ENCODE measurements at places on chromosomes 11 and 22. TPM values are rescaled to one million over a fixed set of nuclear protein-coding genes. Genes with fewer than 3 reads are reported as not detected.

CHEK1 gene
- polyA plus RNA-seq, result 26.8 TPM

ESAM gene
- 59.4 TPM for polyA plus RNA-seq

DNA sequence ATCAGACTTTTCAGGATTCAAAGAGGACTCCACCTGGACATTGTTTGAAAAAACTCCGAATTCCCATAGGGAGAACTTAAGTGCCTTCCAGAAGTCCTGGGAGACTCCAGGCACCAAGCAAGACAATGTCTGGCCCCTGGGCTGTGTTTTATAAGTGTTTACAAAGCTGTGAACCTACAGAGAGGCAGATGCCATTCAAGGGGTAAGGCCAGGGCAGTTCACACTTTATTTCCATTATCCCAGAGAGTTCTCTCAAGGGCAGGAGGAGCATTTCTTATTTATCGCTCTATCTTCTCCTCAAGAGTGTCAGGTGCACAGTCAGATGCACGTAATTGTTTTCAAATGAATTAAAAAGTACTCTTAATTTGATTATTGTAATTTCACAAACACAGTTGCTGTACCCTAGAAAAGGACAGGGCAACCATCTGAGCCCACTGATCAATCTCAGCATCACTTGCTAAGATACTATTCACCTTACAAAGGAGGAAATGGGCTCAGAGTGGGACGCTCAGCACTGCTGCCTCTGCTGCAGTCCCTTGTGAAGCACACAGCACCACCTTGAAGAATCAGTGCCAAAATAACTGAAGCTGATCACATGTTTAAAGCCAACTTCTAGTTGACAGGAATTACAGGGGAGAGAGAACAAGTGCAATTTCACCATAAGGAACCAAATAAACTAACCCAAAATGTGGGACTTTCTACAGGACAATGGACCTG lies 35.0 kb downstream of the RASSF10 start:
- DNase-seq, result no peak

GRCh38 chr22:47237890-47238480 lies 475.5 kb downstream of the TBC1D22A start:
- no peak for DNase-seq

DKK3 gene
- 60.4 TPM for polyA plus RNA-seq

- DNase-seq, result no peak
These were observed 47.5 kb upstream of the GALNT18 start for GRCh38 chr11:11669233-11669846.

RIC3 gene
- polyA plus RNA-seq, result 19.1 TPM

GRCh38 chr22:44968736-44969135 lies 41.1 kb downstream of the PHF21B start:
- DNase-seq, result no peak

DNA sequence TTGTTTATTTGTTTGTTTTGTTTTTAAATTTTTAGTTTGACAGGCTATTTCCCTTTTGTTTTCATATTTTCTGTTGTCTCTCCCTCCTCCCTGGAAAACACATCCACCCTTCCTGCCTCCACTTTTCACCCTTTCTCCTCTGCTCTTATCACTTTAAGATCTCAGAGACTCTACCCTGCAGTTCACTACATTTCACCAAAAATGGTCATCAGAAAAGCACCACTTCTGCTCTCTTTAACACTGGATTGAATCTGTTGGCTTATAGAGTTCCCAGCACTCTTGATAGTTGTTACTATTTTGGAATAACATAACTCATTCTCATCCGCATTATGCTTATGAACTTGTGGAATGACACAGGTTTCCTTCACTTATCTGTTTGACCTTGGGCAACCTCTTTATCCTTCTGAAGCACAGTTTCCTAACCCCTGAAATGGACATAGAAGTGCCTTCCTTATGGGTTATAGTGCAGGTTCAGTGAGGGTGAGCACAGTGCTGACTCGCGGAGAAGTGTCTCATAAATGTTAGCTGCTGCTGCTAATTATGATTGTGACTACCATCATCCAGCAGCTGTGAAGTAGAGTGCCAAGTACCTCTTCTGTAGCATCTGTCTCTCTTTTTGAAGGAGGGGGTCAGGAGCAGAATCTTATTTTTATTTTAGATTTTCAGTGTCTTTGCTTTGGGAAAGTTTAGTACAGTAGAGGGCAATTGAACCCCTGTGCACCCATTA lies 15.0 kb downstream of the TEAD1 start:
- no peak for DNase-seq
